ENCODE measurements at places on chromosomes 16 and 17. TPM values are rescaled to one million over a fixed set of nuclear protein-coding genes. Genes with fewer than 3 reads are reported as not detected.
A peak's percentile ranks its signal among the peaks of the same experiment; 100 is the strongest.

The GINS2 gene
- total RNA-seq: 0.91 TPM

The KRT9 gene
- total RNA-seq: not detected

The DLX4 gene
- 3.1 TPM for total RNA-seq

The NECAB2 gene
- not detected for total RNA-seq

The GJC1 gene
- total RNA-seq: 4.2 TPM

The SLC35G3 gene
- total RNA-seq: not detected

The ENKD1 gene
- total RNA-seq: 20.2 TPM

DNA sequence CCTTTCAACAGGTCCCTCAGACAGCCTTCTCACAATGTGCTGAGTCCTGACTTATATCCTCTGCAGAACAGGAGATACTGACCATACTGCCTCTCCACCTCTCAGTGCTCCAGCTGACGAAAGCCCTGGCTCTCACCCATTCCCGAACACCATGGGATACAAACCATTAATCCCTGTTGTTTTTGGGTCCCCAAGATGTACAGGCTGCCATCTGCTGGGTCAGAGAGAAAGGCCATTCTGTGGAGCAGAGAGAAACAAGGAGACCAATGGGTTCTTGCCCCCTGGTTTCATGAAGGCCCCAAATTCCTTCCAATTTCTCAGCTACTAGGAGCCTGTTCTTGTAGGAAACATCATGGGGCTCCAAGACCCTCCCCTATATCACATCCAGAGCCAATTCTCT lies 3.0 kb downstream of the ERN2 start:
- no peak overlapping the region for H3K27ac ChIP-seq
- no peaks in the 10 kb centered on the region for H3K4me1 ChIP-seq
- no peak overlapping the region for H3K4me3 ChIP-seq
- DNase-seq: no peak

DNA sequence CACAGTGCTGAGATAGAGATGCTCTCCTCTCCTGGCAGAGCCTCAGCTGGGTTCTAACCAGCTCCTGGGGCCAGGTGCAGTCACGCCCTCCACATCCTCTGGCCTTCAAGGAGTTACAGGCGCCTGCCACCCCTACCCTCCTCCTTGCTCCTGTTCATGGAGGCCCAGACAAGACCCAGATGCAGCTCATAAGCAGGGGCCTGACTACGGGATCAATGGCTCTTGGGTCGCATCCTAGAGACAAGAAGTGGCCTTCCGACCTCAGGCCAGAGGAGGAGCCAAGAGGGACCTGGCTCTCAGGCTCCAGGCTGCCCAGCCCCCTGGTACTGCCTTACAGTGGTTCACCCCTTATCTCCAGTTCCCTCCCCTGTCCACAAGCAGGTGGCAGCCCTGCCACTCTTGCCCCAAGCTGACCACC lies 23.0 kb downstream of the ARHGAP27 start:
- H3K4me3 ChIP-seq: peak overlapping the region; percentile 35
- peaks cover 81% of the 10 kb centered on the region for H3K4me1 ChIP-seq
- DNase-seq: no peak
- no peaks in the 10 kb centered on the region for H3K36me3 ChIP-seq

DNA sequence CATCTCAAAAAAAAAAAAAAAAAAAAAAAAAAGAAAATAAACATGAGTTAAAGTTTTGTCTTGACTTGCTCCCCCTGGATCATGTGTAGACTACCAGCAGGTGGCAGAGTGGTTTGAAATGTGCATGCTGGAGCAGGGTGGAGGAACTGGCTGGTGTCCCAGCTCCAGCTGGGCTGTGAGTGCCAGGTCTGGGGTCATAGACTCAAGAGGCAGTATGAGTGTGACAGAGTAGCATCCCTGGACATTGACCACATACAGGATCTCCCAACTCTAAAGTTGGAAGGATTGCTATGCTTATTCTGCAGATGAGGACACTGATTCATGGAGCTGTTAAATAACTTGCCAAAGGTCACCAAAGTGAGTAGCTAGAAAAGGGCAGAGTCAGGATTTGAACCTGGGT lies 198.0 kb upstream of the MPHOSPH6 start:
- DNase-seq: no peak
- no peaks in the 10 kb centered on the region for H3K27me3 ChIP-seq
- H3K27ac ChIP-seq: no peak overlapping the region
- no peaks in the 10 kb centered on the region for H3K4me1 ChIP-seq
- no peaks in the 10 kb centered on the region for H3K36me3 ChIP-seq
- no peak overlapping the region for H3K4me3 ChIP-seq

DNA sequence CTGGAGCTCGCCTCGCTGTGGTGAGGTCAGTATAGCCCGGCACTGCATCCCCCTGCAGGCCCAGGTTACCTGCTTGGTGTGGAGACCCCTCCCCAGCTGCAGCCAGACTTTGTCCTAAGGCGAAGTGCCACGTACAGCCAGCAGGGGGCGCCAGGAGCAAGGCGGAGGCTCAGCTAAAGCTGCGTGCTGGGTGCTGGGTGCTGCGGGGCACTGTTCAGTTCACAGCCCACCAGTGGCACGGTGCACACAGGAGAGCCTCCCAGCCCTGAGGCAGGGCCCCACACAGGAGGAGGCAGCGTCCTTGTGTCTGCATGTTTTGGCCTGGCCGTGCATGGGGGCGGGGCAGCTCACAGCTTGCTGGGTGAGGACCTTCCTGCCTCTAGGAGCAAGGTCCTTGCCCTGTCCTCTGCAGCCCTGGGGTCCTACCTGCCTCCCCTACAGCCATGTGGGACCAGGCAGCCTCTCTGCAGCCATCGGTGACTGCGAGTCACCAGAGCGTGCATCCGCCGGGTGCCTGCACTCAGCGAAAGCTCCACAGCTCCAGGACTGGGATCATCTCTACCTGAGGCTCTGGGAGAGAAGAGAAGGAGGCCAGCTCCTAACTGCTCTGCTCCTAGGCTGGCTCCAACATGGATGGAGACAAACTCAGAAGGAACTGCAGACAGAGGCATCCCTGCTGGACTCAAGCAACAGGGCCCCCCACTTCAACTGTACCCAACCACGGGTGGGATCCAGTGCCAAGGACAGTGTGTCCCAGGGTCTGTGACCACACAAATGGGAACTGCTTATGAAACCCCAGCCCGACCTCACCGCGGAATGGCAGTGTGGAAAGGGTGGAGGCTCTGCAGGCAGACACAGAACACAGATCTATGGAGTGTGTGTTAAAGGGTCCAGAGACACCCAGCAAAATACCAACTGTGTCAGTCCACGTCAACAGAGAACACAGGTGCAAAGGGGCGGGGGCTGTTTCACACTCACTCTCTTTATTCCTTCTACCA lies 19.0 kb downstream of the SLC7A5 start:
- no peaks in the 10 kb centered on the region for H3K36me3 ChIP-seq
- no peak overlapping the region for H3K27ac ChIP-seq
- H3K27me3 ChIP-seq: no peaks in the 10 kb centered on the region
- DNase-seq: peak; percentile 89
- peaks cover 36% of the 10 kb centered on the region for H3K4me1 ChIP-seq

DNA sequence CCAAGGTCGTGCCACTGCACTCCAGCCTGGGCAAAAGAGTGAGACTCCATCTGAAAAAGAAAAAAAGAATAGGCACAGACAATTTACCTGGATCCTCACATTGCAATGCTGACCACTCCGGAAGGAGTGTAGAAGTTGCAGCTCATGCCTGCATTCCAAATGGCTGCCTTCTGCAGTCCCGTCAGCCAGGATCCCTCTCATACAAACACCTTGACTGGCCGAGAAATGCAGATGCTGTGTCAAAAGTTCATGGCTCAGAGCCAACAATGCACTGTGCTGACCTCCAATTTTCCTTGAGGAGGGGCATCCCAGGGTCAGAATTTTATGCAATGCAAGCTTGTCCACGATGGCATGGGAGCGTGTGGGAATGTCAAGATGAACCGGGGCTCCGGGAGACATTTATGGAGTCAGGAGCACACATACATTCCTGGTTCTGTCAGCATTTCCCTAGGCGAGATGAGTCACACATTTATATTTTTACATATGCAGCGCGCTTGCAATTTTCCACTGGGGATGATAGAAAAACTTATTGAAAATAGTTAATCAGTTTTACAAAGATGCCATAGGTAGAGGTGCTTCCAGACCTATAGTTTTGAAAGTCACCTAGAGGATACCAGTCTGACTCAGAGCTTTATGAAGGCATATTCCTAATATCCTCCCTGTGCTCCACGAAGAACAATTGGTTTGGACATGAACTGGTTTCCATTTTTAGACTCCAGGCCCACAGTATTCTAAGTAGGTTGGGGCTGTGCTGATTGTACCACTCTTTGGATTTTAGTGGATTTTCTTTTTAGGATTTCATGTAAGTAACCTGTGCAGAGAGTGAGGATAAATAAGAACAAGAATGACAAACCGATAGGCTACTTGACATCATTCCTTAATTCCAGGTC lies 614.6 kb downstream of the MAF start:
- H3K4me3 ChIP-seq: no peak overlapping the region
- no peaks in the 10 kb centered on the region for H3K27me3 ChIP-seq
- no peaks in the 10 kb centered on the region for H3K4me1 ChIP-seq
- H3K27ac ChIP-seq: no peak overlapping the region
- DNase-seq: no peak

- H3K4me3 ChIP-seq: no peak overlapping the region
- H3K4me1 ChIP-seq: peaks cover 14% of the 10 kb centered on the region
- no peaks in the 10 kb centered on the region for H3K27me3 ChIP-seq
- no peak for DNase-seq
Observed at GRCh38 chr16:58608601-58609136, 21.0 kb downstream of the CNOT1 start.

- DNase-seq: peak; percentile 74
- peaks cover 3% of the 10 kb centered on the region for H3K4me1 ChIP-seq
- H3K27ac ChIP-seq: peak overlapping the region; percentile 98
- peak overlapping the region; percentile 94 for H3K4me3 ChIP-seq
- H3K27me3 ChIP-seq: no peaks in the 10 kb centered on the region
Observed at GRCh38 chr17:57085448-57086068, 512 bp downstream of the AKAP1 start.

DNA sequence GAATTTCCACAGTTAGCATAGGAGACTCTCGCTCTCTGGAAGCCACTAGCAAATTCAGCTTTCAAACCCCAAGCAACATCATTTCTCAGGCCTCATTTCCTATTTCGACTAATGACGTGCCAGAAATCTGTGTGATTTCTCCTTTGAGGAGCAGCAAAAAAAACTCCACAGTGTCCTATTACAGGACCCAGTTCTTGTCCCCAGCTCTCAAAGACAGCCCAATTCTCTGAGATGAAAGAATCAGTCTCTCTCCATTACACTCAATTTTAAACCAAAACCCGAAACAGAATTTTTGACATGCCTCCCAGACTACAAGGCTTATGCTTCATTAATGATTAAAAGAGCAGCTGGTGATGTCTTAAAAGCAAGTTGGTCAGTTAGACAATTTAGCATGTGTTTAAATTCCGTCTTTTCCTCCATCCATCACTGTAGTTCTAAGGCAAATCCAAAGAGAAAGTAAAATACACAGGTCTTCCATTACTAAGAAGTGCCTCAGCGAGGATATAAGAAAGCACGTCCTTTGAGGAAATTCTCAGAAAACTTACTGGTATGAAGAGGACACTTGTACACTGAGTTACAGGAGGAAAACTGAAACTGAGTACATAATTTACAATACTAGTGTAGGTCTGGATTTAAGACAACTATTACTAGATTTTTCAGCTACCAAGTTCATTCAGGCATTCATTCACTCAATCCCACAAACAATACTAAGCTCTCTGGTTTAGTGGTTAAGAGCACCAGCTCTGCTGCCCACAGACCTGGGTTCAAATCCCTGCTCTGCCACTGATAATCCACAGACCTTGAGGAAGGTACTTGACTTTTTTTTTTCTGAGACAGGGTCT lies 12.5 kb downstream of the TOM1L2 start:
- H3K27ac ChIP-seq: peak overlapping the region; percentile 77
- DNase-seq: no peak
- peak overlapping the region; percentile 10 for H3K4me3 ChIP-seq
- H3K27me3 ChIP-seq: no peaks in the 10 kb centered on the region
- H3K4me1 ChIP-seq: peaks cover 57% of the 10 kb centered on the region

DNA sequence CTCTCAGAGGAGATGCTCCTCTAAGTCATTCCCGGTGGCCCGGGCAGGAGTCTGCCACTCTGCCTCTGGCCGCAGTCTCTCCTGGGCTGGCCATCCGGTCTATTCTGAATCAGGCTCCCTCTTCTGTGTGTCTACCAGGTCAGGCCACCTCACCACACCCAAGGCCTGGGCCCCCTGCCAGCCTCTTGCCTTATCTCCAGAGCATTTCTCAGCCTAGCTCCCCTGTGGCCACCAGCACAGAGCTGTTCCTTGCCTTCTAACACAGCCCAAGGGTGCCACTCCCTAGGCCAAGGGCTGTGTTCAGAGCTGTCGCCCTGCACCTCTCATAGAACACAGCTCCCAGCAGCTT lies 55.3 kb downstream of the MYO18A start:
- no peak overlapping the region for H3K4me3 ChIP-seq
- peak overlapping the region; percentile 56 for H3K27ac ChIP-seq
- peaks cover 26% of the 10 kb centered on the region for H3K36me3 ChIP-seq

- H3K27me3 ChIP-seq: no peaks in the 10 kb centered on the region
- no peak overlapping the region for H3K4me3 ChIP-seq
- DNase-seq: no peak
- peaks cover 24% of the 10 kb centered on the region for H3K4me1 ChIP-seq
- H3K36me3 ChIP-seq: no peaks in the 10 kb centered on the region
- peak overlapping the region; percentile 58 for H3K27ac ChIP-seq
Observed at GRCh38 chr16:4501071-4501478, 24.9 kb downstream of the HMOX2 start.

- no peaks in the 10 kb centered on the region for H3K4me1 ChIP-seq
- no peak for DNase-seq
- H3K27me3 ChIP-seq: no peaks in the 10 kb centered on the region
- H3K4me3 ChIP-seq: no peak overlapping the region
Observed at GRCh38 chr16:10345629-10346028, 40.2 kb upstream of the ATF7IP2 start.

GRCh38 chr17:44829523-44830358 lies at the start of gene GJC1:
Gene GJC1 (minus strand): TSS chr17:44830287. CDS start chr17:44805817, 24,470 bp downstream.
- H3K27me3 ChIP-seq: peaks cover 8% of the 10 kb centered on the region
- peaks cover 26% of the 10 kb centered on the region for H3K4me1 ChIP-seq
- peak within 1 kb of the TSS; percentile 79 for H3K27ac ChIP-seq
- DNase-seq: peak; percentile 86
- peak within 1 kb of the TSS; percentile 59 for H3K4me3 ChIP-seq
- H3K36me3 ChIP-seq: no peaks in the 10 kb centered on the region

GRCh38 chr17:60093694-60094093 lies 15.0 kb upstream of the HEATR6 start:
- no peak overlapping the region for H3K4me3 ChIP-seq
- peaks cover 13% of the 10 kb centered on the region for H3K4me1 ChIP-seq
- no peak overlapping the region for H3K27ac ChIP-seq
- H3K36me3 ChIP-seq: no peaks in the 10 kb centered on the region
- no peaks in the 10 kb centered on the region for H3K27me3 ChIP-seq

DNA sequence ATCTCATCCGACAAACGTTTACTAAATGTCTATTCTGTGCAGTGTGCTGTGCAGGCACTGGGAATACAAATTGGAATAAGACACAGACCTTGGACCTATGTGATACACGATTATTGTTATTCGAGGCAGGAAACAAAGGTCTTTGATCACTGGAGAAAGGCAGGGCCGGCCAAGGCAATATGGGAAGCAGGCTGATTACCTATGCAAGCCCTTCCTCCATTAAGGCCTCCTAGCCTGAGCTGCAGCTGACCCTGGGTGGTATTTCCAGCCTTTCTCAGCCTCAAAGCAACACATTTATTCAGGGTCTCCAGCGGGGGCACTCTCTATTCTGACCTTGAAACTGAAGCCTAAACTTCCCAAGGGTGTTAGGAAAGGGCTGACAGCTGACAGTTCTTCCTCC lies 13.4 kb downstream of the ST6GALNAC1 start:
- no peak overlapping the region for H3K4me3 ChIP-seq
- peaks cover 11% of the 10 kb centered on the region for H3K4me1 ChIP-seq
- no peak for DNase-seq
- no peaks in the 10 kb centered on the region for H3K36me3 ChIP-seq
